ENCODE measurements at places on chromosomes 3 and 15.

DNA sequence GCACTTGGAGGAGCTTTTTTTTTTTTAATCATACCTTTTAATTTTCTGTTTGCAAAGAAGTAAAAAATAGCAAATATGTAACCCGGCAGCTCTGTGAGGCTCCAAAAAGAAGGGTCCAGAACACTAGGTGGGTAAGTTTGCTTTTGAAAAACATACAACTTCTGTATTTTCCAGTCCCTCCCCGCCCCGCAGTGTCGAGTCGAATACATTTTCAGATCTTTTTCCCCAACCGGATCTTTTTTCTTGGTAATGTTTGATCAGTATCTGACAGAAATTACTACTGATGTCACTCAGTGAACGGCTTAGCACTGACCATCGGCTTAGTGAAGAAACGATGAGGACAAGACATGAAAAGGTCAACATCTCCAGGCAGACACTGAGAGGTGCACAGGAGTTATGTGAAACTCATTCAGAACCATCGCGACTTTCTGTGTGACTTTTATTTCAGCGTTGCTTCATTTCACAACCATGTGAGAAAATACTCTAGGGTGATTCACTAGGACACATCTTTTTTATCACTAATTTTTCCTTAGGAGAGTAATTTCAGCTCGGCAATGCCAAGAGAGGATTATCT is 11.0 kb downstream of the ISL2 start:
- no peak for DNase-seq

GRCh38 chr3:171383206-171384018 is 76.8 kb downstream of the TNIK start:
- no peak for DNase-seq

DNA sequence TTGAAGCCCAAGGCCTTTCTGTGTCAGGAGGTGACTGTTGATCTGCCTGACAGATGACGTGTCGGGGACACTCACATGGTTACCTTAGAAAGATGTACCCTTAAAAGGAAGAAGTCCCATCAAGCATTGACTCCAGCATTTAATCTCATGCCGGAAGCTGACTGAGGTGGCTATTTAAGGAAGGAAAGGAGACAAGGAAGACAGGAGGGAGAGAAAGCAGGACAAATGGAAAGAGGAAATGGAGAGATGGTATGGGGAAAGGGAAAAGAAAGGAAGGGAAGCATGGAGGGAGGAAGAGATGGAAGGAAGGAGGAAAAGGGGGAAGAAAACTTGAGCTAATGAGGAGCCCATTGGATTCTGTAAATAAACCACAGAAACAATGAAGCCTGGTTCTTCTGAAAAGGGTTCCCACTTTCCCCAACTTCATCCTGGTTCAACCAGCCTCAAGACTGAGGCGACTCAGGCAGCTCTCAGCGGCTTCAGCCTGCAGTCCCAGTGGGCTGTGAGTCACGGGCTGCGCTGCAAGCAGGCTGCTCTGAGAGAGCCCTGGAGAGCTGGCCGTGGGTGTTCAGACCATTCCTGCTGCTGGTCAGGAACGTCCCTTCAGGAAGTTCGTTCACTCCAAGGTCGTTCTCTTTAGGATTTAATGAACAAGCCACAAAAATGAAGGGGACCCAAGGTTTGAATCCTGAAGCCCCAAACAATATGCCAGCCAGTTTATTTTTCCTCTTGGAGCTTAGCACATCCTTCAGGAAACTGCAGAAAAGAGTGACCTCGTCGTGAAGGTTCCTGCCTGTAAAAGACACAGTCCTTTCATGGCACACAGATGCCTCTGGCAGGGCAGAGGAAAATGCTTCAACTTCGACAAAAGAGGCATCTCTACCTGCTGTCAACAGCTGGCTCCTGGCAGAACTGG is 69.6 kb upstream of the THBS1 start:
- DNase-seq, result no peak

GRCh38 chr3:119669906-119670570 is 7.2 kb downstream of the COX17 start:
- DNase-seq, result no peak

DNA sequence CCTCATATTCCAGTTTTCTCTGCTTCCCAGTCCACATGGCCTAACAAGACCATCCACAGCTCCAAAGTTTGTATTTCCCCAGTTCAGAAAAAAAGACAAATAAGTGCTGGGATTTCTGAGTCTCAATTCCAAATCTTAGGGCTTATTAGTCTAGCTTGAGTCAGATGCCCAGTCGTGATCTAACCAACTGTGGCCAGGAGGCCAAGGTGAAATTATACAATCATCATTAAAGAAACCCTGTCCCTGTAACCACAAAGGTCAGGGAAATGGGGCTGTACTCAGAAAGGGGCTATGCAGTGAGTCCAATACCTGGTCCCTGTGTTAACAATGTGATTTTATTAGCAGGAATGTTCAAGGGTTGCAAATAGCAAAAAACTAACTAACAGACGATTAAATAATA is 40.5 kb upstream of the MITF start:
- DNase-seq, result no peak

- no peak for DNase-seq
These were observed 675.5 kb downstream of the FHIT start for GRCh38 chr3:60575718-60576272.

- DNase-seq, result no peak
These were observed 9.4 kb upstream of the ALAS1 start for GRCh38 chr3:52188556-52188955.

DNA sequence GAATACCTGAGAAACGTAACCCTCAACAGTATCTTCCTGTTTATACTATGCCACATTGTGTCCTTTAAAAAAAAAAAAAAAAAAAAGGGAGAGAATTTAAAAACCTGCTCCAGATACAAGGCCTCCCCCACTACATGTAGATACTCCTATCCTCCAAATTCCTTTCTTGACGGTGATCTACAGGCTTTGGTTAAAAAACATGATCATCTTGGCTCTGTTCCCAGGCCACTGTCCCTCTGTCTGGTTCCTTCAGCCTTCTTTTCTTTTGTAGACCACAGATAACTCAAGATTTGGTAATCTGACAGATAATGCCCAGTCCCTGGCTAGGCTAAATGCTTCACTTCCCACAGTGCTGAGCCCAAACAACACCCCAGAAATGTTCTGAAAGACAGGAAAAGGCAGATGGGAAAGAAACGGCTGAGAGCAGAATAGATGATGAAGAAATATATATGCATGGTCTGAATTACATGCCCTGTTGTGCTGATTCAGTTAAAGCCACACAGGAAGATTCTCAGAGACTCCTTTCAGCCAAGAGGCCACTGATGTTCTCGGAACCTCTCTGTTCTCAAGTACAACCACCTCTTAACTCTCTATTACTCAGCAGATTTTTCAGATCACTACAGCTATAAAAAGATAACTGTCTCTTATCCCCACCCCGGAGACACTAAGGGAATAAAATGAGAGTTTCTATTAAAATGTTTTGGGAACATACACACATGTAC is 48.3 kb downstream of the NPTN start:
- no peak for DNase-seq

GRCh38 chr3:47251689-47252088 is 30.9 kb downstream of the KIF9 start:
- DNase-seq, result no peak

DNA sequence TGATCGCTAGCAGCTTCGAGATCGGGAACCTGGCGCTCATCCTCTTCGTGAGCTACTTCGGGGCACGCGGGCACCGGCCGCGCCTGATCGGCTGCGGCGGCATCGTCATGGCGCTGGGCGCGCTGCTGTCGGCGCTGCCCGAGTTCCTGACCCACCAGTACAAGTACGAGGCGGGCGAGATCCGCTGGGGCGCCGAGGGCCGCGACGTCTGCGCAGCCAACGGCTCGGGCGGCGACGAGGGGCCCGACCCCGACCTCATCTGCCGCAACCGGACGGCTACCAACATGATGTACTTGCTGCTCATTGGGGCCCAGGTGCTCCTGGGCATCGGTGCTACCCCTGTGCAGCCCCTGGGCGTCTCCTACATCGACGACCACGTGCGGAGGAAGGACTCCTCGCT is 62.5 kb downstream of the SLCO3A1 start:
- no peak for DNase-seq

DNA sequence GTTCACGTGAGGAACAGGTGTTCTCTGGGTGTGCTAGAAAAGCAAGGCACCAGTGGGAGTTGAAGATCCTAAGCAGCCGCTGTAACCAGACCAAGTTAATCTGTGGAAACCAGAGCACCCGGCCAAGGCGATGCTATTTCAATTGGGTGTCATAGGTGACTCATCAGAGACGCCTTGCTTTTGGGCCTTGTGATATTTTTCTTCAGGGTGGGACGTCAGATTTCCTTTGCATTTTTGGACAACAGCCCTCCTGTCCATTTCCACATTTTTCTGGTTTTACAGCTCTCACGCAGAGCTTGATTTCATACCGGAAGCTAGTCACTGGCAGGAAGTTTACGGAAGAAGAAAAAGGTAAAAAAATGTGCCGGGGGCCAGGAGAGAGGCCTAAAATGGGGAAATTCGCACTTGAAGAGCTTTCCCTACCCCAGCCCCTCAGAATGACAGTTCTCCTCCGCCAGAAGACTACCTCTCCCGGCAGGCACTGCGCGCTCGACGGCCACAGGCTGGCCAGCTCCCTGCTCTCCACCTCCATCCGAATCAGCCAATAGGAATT is 471 bp upstream of the KBTBD8 start:
- DNase-seq, result no peak

DNA sequence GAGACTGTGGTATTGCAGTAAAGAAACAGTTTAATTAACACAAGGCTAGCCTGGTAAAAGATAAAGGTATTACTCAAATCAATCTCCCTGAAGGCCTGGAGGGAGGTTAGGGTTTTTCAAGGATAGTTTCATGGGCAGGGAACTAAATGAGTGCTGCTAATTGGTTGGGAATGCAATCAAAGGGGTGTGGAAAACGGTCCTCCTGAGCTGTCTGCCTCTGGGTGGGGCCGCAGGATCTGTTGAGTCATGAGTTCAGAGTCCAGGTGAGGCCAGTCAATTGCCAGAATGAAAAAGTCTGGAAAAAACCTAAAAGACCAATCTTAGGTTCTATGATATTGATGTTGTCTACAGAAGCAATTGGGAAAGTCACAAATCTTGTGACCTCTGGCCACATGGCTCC is 293.2 kb downstream of the MCTP2 start:
- no peak for DNase-seq

- no peak for DNase-seq
These were observed 5.3 kb downstream of the KY start for GRCh38 chr3:134645515-134645914.

- DNase-seq, result no peak
These were observed 135.6 kb downstream of the DUT start for GRCh38 chr15:48466820-48467219.

- DNase-seq, result no peak
These were observed 129.0 kb downstream of the LRRK1 start for GRCh38 chr15:101048176-101048575.

DNA sequence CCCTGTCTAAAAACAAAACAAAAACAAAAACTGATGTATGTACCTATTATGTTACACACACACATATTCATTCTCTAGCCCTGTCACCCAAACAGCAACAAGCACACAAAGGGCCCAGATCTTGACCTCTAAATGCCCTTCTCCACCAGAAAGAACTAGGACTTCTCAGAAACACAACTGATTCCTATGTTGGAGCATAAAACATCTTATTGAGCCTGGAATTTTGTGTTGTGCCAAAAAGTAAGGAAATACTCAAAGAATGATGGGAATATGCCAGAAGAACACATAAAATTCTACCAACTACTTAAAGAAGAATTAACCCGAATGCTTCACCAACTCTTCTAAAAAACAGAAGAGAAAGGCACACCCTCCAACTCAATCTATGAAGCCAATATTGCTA is 66.7 kb upstream of the OCA2 start:
- DNase-seq, result no peak

DNA sequence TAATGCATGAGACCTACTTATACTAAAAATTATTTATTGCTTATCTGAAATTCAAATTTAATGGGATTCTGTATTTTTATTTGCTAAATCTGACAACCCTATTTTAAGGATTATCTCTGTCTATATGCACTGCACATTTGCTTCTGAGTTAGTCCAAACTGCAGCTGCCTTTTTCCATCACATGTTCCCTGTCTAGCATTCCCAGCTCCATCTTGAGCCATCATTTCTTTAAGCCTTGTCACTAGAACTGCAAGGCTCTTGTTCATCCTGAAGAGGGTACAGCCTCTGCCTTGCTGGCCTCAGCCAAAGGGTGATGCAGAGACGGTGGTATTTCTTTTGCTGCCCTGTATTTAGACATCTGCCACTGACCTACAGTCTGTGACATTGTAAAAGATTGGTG is 125.8 kb upstream of the STT3B start:
- no peak for DNase-seq

DNA sequence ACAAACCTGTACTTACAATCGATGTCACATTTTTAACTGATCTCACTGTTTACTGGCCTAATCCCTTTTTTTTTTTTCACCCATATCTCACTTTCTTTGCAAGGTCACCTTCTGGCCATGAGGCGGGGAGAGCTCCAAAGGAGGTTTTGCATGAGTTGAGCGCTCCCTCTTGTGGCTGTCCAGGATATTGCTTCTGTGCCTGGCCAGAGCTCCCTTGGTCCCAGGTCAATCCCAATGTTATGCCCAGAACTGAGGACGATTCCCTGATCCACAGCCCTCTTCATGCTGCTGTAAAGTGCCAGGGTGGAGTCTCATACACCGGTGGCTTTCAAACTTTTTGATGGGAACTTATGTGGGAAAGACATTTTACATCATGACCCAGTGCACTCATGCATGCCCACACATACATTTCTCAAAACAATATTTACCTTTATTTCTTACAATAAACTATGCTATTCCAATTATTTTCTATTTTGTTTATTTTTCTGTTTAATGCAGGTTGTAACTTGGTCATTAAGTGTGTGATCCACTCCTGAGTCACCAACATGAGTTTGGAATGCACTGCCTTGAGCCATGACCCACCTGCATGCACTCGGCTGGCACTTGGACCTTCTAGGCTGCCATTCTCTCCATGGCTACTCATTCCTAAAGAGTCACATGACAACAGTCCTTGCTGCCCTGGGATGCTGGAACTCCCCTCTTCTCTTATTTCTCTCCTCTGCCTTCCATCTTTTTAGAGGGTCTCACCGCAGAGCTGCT is 9.6 kb upstream of the SST start:
- DNase-seq, result peak; percentile 62

All from T-helper 17 cell (primary cell).